Inflammatory macrophage treated with lipopolysaccharide for 4 hours (primary cell): ENCODE measurements at places on chromosomes 7 and 10.
A peak's percentile ranks its signal among the peaks of the same experiment; 100 is the strongest.

DNA sequence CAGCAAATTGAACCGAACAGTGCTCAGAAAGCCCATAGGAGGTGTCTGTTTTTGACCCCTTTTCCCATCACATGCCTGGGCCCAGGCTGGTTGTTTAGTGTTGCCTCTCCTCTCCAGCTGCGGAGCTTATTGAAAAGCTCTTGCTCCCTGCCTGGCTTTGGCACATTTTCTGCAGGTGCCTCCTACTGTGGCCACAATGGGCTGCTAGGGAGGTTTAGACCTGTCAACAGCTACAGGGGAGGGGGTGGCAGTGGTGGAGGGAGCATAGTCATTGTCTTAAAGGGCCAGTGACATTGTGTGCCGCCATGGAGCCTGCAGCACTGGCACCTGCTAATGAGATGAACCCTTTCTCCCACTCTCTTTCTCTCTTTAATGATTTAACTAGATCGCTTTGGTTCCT is 13.2 kb upstream of the ENO4 start:
- no peak for DNase-seq

DNA sequence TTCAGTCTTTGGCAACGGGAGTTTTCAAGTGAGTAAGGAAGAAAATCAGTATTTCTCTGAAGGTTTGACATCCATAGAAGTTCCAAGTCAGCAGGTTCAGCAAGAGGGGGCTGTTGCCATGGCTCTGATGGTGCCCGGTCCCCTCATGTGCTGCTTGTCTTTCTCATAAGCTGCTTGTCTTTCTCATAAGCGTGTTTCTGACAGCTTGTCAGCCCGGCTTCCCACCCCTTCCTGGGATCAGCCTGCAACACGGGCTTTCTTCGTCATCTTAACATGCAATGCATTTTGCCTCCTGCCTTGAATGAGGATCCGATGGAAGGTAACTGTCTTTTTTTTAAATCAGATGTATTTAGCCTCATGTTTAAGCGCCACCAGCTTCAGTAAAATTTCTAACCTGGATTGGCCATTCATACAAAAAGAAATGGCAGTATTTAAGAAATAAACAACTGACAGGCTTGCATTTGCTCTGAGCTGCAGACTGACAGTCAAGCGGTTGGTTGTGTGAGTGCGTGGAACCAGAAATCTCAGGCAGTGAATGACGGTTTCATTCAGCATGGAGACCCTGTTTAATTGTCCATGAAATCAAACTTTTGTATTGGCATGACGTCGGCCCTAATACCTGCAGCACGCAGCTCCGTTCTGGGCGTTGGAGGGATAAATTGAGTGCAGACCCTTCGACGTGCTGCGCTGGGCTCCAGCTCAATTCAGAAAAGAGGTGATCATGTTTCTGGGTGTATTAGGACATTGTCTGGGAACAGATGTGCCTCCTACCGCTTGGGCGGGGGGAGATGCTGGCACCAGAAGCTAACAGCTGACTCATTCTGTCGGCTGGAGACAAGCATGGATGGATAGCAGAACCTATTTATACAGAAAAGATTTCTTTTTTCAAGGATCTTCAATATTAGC is 454.7 kb upstream of the FOXK1 start:
- DNase-seq: no peak

DNA sequence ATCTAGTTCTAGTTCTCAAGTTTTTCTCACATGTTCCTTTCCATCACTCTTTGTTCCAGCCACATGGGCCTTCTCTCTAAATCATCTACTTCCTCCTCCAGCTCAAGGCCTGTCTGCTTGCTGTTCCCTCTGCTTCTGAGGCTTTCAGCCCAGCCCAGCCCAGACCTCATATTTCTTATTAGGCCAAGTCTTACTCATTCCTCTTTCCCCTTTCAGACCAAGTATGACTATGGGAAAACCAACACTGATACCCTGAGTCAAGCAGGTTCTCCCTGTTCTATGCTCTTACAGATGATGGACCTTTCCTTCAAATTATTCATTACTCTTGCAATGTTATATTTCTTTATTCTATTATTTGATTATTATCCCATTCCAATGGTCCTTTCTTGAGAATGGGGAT is 80.3 kb upstream of the SEM1 start:
- DNase-seq: no peak

DNA sequence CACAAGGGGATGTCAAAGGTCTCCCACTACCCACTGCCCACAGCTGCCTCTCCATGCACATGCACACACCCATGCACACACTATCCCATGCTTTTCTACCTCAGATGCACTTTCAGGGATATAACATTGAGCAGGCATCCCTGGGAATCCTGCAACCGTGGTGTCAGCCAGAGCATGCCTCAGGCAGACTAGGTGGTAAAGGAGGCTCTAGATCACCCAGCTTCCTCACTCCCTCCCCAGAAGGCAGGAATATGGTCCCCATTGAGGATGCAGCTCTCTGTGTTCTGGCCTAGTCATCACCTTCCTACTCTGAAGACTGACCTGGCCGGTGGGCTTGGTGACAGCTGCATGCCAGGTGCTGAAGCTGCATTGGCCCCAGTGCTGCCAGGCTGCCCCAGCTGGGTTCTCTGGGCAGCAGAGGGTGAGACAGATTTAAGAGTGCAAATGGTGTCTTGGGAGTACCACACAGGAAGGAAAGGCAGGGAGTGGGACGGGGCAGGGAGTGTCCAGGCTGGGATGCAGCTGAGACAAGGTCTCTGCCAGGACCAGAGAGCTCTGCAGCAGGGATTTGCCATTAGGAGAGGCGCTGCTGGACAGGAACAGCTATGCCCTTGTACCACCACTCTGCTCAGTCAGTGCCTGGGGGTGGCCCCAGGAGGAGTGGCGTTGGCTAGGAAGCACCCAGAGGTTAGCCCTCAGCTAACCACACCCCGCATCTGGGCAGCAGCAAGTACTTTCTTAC is 53.4 kb upstream of the GDF10 start:
- no peak for DNase-seq

GRCh38 chr10:76911184-76911583 is 726.4 kb downstream of the KCNMA1 start:
- DNase-seq: no peak

GRCh38 chr7:20121404-20121803 is 95.8 kb downstream of the MACC1 start:
- no peak for DNase-seq

- no peak for DNase-seq
These were observed at the start of gene NPFFR1 for GRCh38 chr10:70283445-70284399. NPFFR1 (minus strand) TSS chr10:70284004; CDS start chr10:70283676, 328 bp downstream.

DNA sequence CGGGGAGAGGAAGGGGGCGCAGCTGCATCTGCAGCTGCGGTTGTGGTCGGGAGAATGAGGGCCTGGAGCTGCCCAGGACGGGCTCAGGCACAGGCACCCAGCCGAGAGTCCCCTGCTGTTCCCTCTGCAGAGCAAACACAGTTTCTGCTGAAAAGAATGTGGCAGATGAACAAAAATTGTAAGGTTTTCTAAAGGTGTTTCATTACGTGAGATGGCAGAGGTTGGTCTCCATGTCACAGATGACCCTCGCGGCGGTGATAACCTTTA is 456.2 kb downstream of the DNAJB6 start:
- DNase-seq: no peak

- DNase-seq: no peak
These were observed 6.8 kb upstream of the EFCAB10 start for GRCh38 chr7:105587909-105588635.

DNA sequence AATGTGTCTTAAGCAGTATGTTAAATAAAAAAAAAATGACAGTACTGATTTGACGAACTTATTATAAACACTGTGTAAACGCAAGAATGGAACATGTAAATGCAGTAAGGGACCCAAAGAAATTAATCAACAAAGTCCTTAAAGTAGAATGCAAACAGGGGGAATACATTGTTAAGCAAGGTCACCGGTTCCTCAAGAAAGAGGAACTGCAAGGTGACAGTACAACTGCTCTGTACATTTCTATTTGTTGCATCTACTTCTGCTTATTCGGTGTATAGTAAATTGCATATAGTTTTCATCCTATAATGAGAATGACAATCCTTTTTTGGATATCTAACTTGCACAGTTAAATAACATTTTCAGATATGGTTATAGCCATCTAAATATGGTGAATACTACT is 387.0 kb upstream of the SEMA3D start:
- DNase-seq: peak; percentile 28

DNA sequence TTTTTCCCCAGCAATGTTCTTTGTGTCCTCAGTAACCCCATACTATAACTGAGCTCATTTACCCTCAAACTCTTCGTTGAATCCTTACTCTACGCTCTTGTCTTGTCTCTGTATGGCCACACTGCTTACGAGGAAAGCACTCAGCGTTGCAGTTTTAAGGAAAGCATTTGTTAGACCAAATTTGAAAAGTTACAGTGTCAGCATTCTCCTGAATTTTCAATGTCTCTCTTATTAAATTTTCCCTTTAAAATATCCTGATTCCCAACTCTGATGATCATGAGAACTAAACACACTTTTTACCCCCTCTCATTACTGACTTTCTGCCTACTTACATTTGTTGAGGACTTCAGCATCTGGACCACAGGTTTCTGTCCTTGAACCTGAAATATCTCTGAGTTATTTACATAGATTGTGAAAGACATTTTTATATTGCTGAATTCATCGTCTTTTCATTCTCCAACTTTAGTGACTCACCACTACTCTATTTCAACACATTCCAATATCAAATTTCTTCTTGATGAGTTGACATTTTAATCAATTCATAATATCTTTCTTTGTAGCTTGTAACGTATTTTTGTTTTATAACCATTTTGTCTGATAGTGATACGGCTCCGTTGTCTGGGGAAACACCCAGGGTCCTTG is 19.8 kb upstream of the VWDE start:
- DNase-seq: no peak
